ENCODE measurements at places on chromosomes 6 and 20.

DNA sequence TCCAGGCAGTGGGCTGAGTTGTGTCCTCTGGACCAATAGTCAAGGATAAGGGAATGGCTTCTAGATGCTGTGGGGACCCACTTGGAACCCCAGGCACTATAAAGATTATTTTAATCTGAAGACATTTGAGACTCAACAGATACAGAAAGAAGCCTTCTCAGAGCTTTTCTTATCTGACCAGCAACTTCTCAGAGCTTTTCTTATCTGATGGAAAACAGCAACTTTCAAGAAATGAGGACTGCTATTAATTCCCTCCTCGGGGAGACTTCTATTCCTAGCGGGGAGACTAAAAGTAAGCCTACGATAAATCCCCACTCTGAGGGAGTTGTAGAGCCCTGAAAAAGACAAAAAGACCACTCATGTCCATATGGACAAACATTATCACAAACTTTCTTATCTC, 160.5 kb downstream of the RNASET2 start:
- DNase-seq: no peak

- no peak for DNase-seq
These were observed 220.0 kb downstream of the QKI start for GRCh38 chr6:163634211-163635171.

GRCh38 chr6:4133941-4134838, 1.2 kb downstream of the ECI2 start:
- DNase-seq: peak; percentile 47

DNA sequence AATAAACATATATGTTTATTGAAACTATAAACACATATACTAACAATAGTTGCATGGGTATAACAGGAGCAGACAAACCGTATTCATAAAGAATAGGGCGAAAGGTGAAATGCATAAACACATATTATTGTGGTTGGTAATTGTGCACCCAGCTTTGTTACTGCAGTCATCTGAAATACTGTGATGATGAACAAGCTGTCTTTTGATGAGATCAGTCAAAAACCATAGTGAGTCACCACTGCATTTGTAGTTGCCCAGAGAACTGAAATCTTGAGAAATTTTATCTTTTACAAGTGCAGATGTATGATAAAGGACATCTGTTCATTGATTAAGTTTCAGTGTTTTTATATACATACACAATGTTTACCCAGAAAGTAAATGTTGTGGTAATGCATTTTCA, 133.7 kb downstream of the MYO6 start:
- no peak for DNase-seq

- no peak for DNase-seq
These were observed 215.0 kb downstream of the ARID1B start for GRCh38 chr6:156992020-156992804.

Measured in midbrain (tissue), 1 donor.